ENCODE measurements at places on chromosomes 1 and 21.

DNA sequence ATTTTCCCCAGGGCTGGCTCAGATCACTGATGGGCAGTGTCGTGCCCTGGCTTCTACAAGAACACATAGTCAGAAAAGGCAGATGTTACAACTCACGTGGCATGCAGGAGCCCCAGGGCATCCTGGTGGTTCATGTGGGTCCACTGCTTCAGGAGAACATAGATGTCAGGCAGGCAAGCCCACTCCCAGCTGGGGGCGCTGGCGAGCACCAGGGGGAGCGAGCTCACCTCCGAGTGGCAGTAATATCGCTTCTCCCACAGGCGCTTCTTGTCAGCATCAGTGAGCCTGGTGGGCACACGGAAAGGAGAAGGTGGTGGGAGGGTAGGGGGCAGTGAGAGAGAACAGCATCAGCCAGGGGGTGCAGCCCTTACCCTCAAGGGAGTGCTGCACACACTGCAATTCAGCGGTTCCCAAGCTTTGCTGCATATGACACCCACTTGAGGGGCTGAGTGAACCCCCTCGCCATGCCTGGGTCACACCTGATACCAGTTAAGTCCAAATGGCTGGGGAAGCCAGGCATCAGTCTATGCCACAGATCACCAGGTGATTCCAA lies 34.3 kb upstream of the PPP1R15B start:
- peak; percentile 45 for DNase-seq

DNA sequence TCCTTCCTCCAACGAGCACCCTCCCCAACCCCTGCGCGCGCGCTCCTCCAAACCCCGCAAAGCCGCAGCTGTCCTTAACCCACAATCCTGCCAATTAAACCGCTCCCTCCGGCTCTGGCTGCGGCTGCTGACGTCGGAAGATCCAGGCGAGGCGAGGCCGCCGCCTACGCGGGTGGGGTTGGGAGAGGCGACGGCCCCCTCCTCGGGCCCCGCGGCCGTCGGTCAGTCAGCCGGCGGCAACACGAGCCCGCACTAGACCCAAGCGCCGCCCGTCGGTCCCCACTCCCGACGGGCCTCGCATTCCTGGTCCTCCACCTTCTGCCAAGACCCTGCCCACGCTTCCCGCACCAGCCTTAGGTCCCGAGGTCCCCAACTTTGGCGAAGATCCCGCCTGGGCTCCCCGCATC lies 75.4 kb downstream of the VWA5B1 start:
- DNase-seq = no peak

DNA sequence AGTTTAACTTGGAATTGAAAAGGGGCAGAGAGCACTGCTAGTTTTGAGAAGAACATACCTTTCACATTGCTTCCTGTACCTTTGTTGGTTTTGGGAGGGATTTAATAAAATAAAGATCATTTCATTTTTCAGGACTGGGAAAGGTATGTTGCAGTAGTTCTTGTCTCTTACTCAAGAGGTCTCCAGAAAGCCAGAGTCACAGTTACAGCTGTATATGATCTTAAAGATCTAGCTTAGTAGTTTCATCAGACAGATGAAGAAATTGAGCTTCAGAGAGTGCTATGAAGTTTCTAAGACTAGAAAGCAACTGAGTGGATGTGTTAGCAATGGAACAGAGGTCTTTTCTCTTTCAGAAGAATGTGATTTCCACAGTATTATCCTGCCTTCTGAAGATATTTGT lies 1.0 kb downstream of the OR10K2 start:
- no peak for DNase-seq

DNA sequence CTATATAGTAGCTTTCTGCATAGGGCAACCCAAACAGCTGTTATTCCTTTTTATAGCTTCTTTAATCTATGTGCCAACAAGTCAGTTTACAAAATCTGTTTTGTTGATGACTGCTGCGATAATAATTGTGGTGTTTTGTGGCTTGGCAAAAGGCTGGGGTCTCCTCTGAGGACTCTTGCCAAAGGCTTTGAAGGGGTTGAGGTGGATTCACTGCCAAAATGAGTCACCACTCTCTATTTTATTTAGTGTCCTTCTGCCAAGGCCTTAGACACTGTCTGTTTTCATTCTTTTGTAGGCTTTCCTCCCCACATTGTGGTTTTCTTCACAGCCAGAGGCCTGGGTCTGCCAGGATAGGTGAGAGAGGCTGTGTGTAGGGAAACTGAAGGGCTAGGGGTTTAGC lies 161.8 kb downstream of the NFIA start:
- no peak for DNase-seq

GRCh38 chr21:46544003-46544402 lies 60.9 kb downstream of the S100B start:
- DNase-seq = no peak

- DNase-seq = no peak
Observed at GRCh38 chr1:13892671-13893325, 192.8 kb downstream of the PRDM2 start.

DNA sequence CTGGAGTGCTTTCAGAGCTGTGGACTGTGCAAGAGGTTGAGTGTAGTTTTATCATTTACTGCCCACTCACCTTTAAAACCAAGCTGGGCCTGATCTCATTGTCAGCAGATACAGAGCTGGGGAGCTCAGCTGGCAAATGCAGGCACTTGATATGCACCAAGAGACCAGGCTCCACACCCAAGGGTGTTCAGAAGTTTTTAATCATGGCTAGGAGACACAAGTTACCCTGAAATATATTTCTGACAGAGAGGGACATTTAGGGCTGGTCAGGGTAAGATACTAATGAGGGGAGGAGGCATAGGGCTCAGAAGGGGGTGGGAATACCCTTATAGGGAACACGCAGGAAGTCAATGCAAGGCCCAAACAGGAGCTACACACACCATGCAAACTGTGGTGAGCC lies 153.7 kb downstream of the ELAVL4 start:
- no peak for DNase-seq

All from activated CD4-positive, alpha-beta T cell treated with anti-CD3 and anti-CD28 coated beads, Interleukin-2, Interleukin-4, amounts not matched to agents 100 ng/mL and 50 ng/mL, durations not matched to agents 16 hours and 8 hours (primary cell).